Activated CD4-positive, alpha-beta T cell treated with anti-CD3 and anti-CD28 coated beads for 36 hours (primary cell): ENCODE measurements at places on chromosomes 7 and 10. TPM values are rescaled to one million over a fixed set of nuclear protein-coding genes. Genes with fewer than 3 reads are reported as not detected.

- DNase-seq, result no peak
Measured at GRCh38 chr10:28139138-28139537, 140.3 kb upstream of the ODAD2 start.

CYP3A7 gene
- total RNA-seq, result not detected

DNA sequence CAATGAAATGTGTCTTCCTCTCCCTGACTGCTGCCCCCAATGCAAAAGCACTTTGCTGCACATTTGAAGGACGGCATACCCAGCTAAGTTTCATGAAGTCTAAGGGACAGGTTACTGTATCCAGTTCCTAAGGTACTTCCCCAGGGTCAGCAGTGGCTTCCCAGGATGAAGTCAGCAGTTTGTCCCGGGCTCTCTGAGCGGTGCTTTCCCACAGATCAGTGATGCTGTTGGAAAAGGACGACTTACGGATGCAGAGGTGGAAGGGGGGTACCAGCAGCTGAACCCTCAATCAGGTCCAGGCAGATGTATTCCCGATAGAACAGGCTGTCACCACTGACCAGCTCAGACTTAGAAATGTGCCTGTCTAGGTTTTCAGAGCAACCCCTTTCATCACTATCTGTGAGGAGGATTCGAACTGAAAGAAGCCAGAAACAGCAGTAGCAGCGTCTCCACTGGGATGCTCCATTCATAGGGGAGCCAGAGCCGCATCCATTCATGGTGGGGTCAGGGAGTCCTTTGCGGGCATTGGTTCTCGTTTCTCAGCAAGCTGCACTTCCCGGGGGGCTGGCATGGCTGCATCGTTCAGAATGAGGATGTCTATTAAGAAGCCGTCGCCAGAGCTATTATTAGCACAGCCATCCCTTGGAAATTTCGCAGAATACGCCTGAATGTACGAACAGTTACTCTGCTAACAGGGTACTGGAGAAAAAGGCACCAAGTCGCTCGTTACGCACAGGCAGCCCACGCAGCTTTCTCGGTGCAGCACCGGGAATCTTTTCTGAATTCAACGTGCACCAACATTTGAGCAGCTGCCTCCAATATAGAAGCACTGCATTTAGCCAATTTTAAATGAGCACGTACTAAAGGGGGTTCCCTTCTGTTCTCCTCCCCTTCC lies 303.7 kb downstream of the PRPF18 start:
- peak; percentile 28 for DNase-seq

TMED4 gene
- total RNA-seq, result 73.0 TPM

DNA sequence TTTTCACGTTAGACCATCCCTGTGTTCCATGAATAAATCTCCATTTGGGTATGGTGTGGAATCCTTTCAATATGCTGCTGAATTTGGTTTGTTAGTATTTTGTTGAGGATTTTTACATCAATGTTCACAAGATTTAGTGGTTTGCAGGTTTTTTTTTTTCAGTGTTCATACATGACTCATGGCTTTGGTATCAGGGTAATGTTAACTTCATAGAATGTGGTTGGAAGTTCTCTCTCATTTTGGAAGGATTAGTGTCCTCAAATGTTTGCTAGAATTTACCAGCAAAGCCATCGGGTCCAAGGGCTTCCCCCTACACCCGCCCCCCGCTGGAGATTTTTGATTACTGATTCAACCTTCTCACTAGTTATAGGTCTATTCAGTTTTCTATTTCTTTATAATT lies 398.0 kb downstream of the NXPH1 start:
- no peak for DNase-seq

C10orf62 gene
- total RNA-seq, result not detected

PKD1L1 gene
- total RNA-seq, result 0.09 TPM

GRCh38 chr10:129441372-129442009 lies 25.6 kb upstream of the MGMT start:
- DNase-seq, result no peak

MTURN gene
- total RNA-seq, result 4.2 TPM

TMEM236 gene
- total RNA-seq, result 0.05 TPM

- no peak for DNase-seq
Measured at GRCh38 chr7:141624763-141625162, 73.6 kb downstream of the AGK start.

GRCh38 chr10:86500846-86501245 lies 20.7 kb downstream of the WAPL start:
- DNase-seq, result no peak

DNA sequence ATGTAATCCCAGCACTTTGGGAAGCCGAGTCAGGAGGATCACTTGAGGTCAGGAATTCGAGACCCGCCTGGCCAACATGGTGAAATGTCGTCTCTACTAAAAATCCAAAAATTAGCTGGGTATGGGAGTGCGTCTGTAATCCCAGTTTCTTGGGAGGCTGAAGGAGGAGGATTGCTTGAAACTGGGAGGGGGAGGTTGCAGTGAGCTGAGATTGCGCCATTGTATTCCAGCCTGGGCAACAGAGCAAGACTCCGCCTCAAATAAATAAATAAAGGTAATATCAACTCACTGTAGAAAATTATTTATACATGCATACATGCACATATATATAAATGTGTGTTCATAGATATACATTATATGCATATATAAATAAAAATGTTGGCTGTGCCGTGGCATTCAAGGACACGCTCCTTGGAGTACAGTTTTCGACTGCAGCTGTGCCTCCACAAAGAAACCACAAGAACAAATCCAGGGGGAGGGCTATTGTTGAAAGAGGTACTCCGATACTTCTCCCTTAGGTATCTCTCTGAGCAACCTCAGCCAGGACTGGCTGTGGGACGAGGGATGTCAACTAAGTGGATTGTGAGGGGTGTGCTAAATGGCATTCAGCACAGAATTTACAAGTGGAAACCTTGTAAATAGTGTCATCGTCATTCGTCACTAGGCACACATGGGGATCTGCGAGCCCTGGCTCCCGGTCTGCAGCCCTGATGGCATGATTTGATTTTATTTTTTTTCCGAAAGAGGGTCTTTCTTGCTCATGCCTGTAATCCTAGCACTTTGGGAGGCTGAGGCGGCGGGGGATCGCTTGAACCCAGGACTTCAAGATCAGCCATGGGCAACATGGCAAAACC lies 49.3 kb downstream of the HIP1 start:
- no peak for DNase-seq

DNA sequence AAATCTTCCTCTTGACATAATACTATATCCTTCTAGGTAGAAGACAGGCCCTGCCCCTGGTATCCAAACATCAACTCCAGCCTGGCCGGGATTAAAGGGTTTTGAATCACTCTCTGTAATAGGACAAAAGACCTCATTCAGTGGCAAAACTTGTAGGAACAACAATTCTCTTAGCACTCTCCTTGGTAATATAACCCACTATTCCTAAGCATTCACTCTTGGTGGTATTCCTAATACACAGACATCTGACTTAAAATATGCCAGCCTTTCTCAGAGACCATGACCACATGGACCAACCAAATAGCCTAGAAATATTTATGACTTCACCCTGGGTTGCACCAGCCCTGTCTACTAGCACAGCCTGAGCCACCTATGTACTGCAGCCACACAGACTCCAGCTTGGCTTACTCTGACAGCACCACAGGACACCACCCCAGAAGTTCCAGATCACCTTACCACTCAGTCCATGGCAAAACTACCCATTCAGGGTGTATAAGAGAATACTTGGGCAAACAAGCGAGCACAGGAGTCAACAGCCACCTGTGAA lies 244.9 kb upstream of the NEBL start:
- no peak for DNase-seq

DNA sequence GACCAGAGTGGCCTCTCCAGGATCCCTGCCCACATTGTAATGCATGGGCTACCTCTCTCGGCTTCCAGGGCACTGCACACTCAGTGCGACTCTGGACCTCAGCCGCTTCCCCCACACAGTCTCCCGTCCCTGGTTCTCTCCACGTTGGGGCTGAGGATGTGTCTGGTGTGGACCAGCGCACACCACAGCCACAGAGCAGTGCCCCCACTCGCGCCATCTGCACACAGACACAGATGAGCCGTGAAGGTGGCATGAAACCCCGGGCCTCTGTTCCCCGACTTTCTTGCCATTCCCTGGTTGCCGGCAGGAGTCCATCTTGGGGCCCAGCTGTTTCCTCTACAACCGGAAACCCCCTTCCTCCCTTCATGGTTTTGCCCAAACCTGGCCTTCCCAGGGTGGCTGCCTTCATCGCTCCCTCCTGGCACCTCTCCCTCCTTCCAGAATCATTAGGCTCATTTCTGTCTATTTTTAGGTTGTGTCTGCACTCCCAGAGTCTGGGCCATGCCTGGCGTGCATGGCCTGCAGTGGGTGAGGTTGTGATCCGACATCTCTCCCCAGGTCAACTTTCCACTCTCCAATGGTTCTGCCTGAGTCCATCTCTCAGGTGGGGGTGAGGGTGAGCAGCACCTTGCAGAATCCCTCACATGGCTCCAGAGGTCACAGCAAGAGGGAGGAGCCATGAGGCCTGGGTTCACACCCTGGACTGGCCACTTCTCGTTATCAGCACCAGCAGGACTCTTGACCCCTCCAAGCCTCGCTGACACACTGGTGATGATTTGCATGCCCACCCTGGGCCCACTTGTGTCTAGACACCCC lies 10.1 kb downstream of the RASGEF1A start:
- DNase-seq, result no peak

FAM237B gene
- total RNA-seq, result not detected

- no peak for DNase-seq
Measured at GRCh38 chr7:44111761-44112160, 7.6 kb downstream of the AEBP1 start.

DNA sequence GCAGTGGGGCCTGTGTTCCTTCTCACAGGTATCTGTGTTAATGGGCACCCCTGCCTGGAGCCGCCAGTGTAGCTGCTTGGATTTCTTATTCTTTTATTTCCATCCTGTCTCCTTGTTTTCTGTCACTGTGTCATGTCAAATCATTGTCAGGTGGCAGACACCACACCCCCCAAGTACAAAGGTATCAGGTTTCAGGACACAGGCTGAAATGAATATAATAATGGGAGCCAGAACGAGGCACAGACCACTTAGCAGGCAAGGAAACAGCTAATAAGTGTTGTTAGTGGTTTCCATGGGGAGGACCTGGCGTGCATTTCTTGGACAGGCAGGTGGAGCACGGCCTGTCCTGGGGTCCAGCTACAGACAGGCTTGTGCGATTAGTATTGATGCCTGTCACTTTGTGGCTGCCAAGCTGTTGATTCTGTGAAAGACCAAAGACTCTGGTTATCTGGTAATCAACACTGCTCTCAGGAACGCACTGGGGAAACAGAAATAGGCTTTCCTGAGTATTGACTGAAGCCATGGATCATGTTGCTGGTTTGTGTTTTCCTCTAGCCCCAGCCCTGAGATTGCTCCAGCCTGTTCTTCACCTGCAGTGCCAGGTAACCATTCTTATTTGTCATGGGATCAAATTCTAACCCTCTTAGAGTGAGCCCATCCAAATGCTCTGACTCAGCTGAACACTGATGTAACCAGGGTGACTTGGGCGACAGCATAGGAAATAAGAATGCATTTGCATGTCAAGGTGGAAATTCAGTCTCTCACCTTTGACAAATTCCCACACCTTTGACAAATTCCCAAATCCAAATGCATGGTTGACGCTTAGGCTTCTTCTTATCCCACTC lies 1002.0 kb downstream of the LRMDA start:
- DNase-seq, result no peak

C10orf67 gene
- 0.41 TPM for total RNA-seq

GPR26 gene
- total RNA-seq, result not detected

PNLIPRP3 gene
- total RNA-seq, result not detected

- DNase-seq, result no peak
Measured at GRCh38 chr10:123651421-123652047, 14.6 kb upstream of the GPR26 start.

DNA sequence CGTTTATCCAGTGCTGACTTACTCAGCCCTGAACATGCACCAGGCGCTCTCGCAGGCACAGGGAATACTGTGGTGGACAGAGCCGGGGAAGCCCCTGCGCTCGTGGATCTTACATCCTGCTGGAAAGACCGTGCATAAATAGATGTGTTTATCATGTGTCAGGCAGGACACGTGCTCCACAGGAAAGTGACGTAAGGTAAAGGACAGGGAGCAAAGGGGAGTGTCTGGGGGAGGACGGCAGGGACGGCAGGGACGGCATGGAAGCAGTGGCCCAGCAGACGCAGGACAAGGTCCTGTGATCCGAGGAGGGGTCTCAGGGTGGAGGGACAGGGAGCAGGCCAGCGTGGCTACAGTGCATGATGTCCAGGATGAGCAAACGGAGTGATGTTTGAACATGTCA lies 410.5 kb downstream of the PAXIP1 start:
- no peak for DNase-seq

EMX2 gene
- not detected for total RNA-seq

GRCh38 chr10:13706175-13706574 lies 119.4 kb downstream of the PRPF18 start:
- DNase-seq, result no peak

DNA sequence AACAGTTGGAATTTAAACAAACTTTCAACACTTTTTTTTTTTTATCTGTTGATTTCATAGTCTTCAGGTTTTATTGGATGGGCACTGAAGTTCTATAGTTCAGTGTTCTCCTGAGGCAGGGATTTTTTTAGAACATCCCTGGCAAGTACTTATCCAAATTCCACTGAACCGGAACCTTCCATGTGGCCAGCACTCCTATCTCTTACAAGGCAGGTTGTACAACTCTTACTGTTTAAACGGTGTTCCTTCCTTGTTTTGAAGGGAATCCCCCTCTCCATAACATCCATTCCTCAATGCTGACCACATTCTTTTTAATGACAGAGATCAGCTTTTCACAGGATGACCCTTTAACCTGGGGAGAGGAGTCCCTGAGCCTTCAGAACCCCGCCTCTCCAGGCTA lies 238.9 kb upstream of the CTBP2 start:
- no peak for DNase-seq

ADRA2A gene
- total RNA-seq, result not detected

DNA sequence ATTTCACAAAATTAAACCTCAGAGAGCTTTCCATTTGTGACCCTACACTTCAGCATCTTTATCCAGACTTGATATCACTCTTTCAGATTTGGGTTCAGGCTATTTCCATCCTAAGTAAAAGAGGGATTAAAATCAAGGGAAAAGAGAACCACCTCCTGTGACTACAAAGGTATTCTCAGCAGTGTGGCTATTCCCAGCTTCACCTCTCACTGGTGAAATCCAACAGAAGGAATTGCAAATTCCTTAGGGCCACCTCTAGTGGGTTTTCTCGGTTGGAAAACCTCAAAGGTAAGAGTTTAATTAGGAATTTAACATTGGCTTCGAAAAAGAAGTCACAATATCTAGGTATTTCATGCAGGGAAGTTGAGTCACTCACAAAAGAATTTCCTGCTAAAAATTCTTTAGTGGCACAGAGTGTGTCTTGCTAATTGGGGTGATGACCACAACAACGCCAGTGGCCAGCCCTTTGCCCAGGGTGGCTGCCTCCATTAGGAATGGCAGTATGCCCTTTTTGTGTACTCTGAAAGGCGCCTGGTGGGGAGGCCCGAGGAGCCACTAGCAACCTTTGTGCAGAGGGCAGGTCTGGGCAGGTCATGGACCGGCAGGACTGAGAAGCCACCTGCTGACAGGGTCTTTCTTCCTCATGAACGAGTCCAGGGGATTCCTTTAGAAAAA lies 52.2 kb downstream of the SEM1 start:
- DNase-seq, result no peak

CCL24 gene
- not detected for total RNA-seq

MYO1G gene
- total RNA-seq, result 376 TPM
